ENCODE measurements at places on chromosomes 1 and 21.

GRCh38 chr21:44288251-44289110 is 2.8 kb downstream of the AIRE start:
- no peak for DNase-seq

- DNase-seq = no peak
Measured at GRCh38 chr1:94527447-94528031, 14.0 kb downstream of the F3 start.

DNA sequence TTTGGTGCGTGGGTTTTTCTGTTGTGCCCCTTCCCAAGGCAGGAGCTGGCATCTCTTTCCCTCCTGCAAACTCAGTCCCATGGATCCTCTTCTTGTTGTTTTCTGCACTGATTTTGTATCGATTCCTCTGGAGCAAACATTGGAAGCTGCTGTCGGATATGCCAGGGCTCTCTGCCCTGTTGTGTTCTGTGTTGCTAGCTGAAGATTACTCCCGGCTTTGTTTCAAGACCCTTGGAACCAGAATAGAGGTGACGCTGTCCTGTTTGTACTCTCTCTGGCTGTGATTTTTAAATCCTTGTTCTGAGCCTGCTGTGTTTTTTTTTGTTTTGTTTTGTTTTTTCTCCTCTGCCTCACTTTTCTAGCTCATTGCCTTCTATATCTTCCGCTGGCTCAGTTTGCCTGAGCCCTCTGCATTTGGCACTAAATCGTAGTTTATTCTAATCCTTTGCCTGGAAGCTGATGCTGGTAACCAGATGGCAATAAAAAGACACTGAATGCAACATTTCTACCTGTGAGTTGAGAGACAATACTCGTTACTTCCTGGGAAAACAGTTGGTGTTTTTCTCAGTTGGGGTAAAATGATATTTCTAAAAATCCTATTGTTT is 67.0 kb downstream of the BACH1 start:
- DNase-seq = no peak

GRCh38 chr1:230717251-230717650 is 3.3 kb upstream of the AGT start:
- no peak for DNase-seq

GRCh38 chr1:15884477-15884876 is 37.0 kb downstream of the SPEN start:
- DNase-seq = no peak

- no peak for DNase-seq
Measured at GRCh38 chr1:80214888-80215540, 1208.5 kb upstream of the ADGRL4 start.

DNA sequence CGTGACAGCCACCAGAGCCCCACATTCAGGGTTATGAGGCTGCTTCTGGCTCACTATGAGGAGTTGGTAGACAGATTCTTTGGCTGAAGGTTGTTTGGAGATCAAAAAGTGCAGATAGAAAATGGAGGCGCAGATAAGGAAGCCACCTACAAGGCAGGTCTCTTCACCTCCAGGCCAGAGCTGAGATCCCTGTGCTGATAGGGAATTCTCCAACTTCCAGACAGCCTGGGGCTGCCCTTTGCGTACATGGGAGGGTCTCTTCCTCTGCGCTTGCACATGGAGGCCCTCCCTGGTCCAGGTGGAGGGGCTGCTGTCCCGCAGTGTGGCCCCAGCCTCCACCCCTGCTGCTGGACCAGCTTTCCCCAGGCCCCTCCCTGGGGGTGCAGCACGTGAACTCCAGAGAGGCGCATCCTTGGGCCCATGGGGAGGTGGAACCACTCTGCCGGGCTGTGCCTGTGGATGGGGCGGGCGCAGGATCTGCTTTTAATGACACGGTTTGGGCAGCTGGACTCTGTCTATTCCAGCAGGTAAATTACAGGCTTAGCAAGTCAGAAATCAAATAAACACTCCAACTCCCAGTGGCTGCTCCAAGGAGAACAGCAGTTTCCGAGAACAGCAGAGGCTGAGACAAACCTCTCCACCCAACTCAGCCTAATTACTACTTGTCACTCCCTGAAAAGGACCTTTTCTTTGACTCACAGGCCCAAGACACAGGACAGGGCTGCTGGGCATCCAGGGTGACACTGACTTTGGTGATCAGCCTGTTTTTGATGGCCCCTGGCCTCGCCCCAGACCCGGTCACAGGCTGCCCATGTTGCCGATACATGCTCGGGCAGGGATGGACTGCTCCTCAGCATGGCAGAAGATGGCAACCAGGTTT is 12.4 kb downstream of the OXCT2 start:
- DNase-seq = no peak

- DNase-seq = no peak
Measured at GRCh38 chr1:76857973-76858372, 9.3 kb upstream of the ST6GALNAC5 start.

GRCh38 chr1:209567698-209568175 is 15.8 kb upstream of the CAMK1G start:
- DNase-seq = no peak

DNA sequence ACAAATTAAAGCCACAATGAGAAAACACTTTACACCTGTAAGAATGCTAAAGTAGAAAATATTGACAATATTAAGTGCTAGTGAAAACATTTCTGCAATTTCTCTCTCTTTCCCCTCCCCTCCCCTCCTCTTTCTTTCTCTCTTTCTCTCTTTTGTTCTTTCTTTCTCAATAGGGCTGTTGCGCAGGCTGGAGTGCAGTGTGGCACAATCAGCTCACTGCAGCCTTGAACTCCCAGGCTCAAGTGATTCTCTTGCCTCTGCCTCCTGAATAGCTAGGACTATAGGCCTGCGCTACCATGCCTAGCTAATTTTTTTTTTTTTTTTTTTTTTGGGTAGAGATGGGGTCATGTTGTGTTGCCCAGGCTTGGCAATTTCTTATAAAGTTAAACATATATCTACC is 5.9 kb upstream of the SHISAL2A start:
- DNase-seq = no peak

- DNase-seq = peak; percentile 23
Measured at GRCh38 chr1:7585216-7585907, 185.7 kb upstream of the VAMP3 start.

DNA sequence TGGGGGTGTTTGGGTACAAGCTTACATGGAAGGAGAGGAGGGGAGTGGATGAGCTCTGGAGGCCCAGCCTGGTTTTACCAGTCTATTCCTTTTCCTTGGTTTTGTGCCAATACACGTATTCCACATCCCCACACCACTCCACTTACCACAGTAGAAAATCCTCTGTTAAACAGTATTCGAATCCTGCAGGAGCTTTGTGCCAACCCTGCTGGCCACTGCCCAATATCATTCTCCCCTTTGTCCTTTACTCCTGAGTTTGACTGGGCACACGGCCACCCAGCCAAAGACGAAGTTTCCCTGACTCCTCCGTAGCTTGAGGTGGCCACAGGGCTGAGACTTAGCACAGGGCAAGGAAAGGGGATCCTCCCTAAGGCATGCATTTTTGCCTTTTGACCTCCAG is 61.6 kb downstream of the TMCO4 start:
- DNase-seq = peak; percentile 80

GRCh38 chr1:27547220-27548116 is 56.5 kb downstream of the AHDC1 start:
- no peak for DNase-seq

DNA sequence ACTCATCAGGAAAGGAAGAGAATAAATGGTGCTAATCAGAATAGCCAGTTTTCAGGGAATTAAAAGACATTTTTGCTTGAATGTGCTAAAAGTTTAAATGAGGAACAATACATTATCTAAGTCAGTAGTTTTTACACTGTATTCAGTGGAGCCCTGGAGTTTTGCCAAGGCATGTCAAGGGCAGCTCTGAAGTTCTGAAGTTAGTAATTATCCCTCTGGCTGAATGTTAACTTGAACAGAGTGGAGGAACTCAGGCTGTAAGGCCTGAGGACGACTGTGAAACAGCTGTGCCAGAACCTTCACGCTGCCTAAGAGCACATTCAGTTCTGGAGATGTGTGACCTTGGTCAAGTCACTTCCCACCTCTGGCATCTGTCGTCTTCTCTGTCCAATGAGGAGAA is 68.1 kb downstream of the EDEM3 start:
- DNase-seq = peak; percentile 21

GRCh38 chr1:201890806-201891450 is 2.2 kb downstream of the SHISA4 start:
- no peak for DNase-seq

GRCh38 chr1:153742411-153743142 is 14.7 kb downstream of the INTS3 start:
- peak; percentile 52 for DNase-seq

DNA sequence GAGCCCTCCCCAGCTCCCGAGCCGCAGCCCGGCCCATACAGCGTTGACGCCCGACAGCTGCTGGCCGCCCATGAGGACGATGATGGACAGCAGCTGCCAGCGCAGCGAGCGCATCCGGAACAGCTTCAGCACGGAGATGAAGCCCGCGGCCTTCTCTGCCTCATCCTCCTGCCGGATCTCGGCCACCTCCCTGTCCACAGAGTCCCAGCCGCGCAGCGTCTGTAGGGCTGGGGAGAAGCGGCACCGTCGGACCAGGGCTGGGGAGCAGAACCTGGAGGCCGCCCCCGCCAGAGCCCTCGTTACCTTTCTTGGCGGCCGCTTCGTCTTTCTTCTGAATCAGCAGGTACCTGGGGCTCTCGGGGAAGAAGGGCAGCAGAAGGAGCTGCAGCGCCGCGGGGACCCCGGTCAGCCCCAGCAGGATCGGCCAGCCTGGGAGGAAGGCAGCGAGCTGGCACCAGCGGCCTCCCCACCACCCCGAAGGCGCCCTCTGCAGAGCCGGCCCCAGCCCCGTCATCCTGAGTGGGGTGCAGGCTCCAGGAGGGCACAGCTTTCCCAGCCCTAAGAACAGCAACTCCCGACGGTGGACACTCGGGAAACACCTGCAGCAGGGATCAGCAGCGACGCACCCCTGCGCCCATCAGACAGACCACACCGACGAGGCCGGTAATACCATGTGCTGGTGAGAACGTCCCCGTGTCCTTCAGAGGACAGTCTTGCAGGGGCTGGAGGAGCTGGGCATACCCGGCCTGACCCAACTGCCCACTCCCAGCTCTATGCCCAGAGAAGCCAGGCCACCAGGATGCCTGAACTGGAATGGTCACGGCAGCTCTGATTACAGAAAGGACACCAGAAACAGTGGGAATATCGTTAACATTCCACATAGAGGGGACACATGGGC is 13.8 kb upstream of the SLC2A7 start:
- DNase-seq = no peak

GRCh38 chr1:209421186-209421585 is 162.3 kb upstream of the CAMK1G start:
- DNase-seq = no peak

- no peak for DNase-seq
Measured at GRCh38 chr1:192867180-192867579, 58.3 kb downstream of the RGS2 start.

DNA sequence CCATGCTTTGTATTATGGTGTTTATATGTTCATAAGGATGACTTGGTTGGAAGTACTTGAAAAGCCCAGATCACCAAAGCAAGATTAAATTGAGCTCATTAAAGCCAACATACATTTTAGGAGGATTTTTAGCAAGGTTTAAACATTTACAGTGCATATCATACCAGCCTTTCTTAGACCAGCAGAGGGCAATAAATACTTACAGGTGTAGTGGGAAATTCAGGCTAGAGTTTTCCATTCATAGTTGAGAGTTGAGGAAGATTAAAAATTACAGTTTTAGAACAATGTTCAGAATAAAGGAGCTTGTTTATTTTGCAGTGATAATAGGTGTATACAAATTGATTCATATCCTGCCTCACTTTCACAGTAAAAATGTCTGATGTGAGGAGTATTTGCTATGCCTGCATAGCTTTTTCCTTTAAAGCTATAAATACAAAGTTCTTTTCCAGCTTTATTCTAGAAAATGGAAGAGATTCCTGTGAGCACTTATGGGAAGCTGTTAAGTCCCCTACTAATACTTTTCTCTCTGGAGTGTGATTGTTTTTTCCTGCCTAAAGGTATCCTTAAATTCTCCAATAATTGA is 35.3 kb downstream of the DTL start:
- DNase-seq = no peak

- no peak for DNase-seq
Measured at GRCh38 chr1:70153739-70154138, 51.6 kb downstream of the LRRC40 start.

DNA sequence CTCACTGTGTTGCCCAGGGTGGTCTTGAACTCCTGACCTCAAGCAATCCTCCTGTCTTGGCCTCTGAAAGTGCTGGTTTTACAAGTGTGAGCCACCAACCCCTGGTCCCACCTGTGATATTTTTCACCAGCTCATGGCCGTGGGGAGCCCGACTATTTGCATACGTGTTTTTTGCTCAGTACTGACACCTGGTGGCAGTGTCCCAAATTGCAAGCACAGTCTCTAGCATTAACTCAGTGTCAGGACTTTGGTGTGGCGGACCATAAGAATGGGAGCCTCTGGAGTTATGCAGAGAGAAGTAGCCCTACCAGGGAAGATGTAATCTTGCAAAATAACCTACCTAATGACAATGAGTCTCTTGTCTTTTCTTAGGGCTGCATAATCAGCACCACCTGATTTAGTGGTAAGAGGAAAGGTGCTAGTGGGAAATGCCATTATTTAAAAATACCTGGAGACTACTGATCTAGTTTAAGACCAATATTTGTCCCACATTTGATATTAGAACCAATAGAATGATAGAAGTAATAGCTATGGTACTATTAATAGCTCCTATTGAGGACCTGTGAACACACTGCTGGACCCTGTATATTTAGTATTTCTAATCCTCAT is 305.4 kb downstream of the DISC1 start:
- no peak for DNase-seq

DNA sequence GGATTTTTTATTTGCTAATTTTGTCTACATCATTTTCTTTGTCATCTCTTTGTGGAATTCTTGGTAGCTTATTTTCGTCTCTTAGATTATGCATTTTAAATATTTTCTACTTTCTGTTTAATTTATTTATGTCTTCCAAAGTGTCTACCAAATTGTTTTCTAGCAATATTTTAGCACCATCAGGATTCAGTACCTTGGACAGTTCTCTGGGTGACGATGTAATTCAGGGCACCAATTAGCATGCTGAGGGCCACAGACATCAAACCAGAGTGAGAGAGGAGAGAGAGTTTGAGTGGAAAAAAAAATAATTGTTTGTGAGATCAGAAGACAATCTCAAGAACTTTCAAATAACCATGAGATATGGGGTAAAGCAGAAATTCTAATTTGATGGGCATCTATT is 169.8 kb upstream of the CXADR start:
- DNase-seq = no peak

GRCh38 chr1:16175610-16176553 is 20.0 kb upstream of the EPHA2 start:
- peak; percentile 89 for DNase-seq

DNA sequence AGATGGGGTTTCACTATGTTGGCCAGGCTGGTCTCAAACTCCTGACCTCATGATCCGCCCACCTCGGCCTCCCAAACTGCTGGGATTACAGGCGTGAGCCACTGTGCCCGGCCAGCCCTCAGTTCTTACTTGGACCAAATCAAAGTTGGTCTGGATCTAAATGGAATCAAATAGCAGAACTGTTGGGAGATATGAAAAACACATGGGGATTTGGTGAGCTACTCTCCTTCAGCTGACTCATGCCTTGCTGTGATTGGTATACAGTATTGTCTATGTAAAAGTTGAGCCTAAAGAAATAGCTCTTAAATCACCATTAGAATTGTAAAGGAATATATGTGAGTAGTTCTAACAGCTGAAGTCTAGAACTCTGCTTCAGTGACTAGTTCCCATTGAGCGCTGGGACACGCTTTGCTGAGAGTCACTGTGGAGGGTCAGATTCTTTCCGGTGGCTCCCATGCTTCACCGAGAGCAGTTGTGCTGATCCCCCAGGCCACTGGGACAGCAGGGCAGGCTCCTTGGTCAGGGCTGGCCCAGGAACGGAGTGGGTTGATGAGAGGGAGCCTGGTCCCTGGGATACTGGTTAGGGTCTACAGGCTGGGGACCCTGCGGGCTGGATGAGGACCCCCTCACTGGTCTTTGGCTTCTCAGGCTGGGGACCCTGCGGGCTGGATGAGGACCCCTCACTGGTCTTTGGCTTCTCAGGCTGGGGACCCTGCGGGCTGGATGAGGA is 14.0 kb downstream of the PKNOX1 start:
- DNase-seq = no peak
